ENCODE measurements at places on chromosomes 1 and 21.

- DNase-seq, result no peak
Measured at GRCh38 chr1:230857077-230857476, 11.2 kb downstream of the C1orf198 start.

GRCh38 chr21:33755354-33755753 is 113.1 kb downstream of the ITSN1 start:
- no peak for DNase-seq

- DNase-seq, result no peak
Measured at GRCh38 chr1:201703621-201704438, 125.1 kb upstream of the IPO9 start.

GRCh38 chr1:152034654-152035538 is 1.9 kb downstream of the S100A11 start:
- no peak for DNase-seq

DNA sequence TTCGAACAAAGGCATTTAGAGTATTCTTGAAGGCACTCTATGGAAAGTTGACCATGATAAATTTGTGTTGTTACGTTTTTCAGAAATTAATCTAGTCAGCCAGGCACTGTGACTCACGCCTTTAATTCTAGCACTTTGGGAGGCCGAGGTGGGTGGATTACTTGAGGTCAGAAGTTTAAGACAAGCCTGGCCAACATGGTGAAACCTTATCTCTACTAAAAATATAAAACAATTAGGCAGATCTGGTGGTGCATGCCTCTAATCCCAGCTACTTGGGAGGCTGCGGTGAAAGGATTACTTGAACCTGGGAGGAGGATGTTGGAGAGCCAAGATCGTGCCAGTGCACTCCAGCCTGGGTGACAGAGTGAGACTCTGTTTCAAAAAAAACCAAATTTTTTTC is 130.6 kb upstream of the BRINP3 start:
- no peak for DNase-seq

DNA sequence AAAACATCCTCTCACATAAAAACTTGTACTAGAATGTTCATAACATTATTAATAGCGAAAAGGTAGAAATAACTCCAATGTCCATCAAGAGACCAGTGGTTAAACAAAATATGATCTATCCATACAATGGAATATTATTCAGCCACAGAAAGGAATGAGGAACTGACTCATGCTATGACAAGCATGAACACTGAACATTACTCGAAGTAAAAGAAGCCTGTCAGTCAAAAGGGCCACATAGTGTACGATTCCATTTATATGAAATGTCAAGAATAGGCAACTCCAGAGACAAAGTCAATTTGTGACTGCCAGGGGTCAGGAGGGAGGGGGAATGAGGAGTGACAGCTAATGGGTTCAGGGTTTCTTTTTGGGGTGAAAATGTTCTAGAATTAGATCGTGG is 2.3 kb downstream of the VPS26C start:
- no peak for DNase-seq

GRCh38 chr1:102967786-102968185 is 140.5 kb downstream of the COL11A1 start:
- DNase-seq, result no peak

DNA sequence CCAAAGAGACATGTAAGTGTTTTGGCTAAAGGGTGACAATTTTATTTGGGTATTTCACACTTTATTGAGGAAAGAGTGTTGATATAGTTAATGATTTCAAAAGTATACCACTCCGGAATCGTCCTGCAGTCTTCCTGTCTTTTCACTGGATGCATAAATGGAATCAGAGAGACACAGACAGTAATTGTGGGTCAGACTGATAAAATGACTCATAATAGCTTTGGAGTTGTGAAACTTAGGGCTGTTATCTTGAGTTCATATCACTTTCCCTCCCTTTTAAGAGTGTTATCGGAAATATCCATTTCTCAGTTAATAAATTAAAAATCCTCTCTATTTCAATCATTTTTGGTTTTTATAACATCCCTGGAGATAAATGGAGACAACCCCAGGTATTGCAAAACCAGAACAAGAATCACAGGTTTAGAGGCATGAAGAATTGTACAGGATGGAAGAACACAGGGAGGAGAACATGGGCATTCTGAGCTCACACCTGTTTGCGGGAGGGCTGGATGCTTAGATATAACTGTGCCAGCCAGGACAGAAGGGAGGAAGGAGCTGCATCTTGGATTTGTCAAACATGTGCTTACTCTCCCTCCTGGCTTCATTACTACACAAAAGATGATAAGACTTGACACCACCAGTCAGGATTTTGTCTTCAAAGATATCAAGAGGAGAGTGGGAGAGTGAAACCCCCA is 185.4 kb downstream of the LMO4 start:
- DNase-seq, result no peak

DNA sequence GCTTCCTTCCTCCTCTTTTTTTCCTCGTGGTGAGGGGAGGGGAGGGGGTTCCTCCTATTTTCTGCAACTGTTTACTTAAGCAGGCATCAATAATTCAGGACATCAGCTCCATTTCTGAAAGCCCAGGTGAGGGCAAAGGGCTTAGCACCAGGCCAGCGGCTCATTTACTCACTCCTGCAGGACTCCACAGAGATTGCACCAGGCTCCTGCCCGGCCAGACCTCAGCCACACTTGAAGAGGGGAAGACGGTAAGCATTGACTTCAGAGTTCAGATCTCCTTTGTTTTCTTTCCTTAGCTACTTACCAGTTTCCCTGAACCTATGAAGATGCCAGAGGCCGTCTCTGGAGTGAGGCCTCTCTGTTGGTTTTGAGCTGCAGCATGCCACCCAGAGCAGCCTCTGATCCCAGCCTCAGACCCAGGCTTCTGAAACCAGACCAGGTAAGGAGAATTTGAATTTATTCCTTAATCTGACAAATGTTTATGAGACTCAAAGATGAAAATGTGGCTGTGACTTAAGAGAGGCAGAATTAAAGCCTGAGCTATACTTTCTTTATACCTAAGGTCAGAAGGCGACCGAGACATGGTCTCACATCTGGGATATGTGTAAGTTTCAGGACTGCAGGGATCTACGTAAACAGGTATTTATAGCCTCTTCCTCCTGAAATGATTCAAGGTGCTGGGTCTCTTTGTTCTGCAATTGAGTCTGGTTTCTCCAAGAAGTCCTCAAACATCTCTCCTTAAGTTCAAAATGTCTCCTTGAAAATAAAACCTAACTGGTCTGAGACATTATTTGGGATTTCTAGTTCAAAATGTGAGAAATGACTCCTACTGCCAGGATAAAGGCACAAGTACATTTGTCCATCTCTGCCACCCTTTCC is 272.5 kb upstream of the RUNX1 start:
- DNase-seq, result no peak

- no peak for DNase-seq
Measured at GRCh38 chr1:236018885-236019453, 45.9 kb downstream of the NID1 start.

DNA sequence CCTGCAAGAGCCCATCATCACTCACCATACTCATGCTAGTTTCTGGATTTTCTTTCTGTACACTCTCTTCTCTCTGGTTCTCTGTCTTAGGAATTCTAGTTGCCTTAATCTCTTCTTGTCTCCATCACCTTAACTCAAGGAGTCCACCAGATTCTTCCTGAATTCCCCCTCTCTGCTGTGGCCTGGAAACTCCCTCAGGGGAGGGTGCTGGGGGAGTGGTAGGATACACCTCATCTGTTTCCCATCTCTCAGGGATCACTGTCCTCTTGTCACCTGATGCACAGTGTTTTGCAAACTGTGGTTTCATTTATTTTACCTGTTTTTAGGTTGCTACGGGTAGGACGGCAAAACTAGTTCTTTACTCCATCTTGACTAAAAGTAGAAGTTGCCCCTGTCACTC is 6.6 kb upstream of the GNG12 start:
- DNase-seq, result no peak

GRCh38 chr1:236508593-236509027 is 15.2 kb upstream of the LGALS8 start:
- DNase-seq, result no peak

- DNase-seq, result no peak
Measured at GRCh38 chr1:18603212-18603852, 27.3 kb upstream of the PAX7 start.

DNA sequence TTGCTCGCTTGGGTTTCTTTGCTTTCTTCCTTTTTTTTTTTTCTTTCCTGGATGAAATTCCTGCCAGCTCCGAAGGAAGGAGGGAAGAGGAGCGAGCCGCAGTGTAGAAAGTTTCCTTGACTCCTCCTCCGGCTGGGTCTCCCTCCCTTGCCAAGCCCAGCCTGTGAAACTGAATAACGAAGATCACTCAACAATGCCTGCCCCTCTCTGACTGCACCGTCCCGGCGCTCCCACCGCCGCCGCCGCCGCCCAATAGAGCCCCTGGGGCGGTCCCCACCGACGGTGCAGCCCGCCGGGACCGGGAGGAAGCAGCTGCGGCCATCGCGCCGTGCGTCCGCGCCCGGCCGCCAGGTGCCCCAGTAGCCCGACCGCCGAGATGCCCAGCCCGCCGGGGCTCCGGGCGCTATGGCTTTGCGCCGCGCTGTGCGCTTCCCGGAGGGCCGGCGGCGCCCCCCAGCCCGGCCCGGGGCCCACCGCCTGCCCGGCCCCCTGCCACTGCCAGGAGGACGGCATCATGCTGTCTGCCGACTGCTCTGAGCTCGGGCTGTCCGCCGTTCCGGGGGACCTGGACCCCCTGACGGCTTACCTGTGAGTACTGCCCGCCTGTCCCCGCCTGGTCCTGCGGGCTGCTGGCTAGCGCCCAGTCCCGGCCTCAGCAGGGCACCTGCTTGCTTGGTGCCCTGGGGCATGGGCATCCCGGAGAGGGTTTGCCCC is at the start of gene LGR6:
TSS of gene LGR6 (plus strand) at position 186 of the 714 bp plus-strand sequence. CDS start at position 377, 191 bp downstream.
- no peak for DNase-seq

DNA sequence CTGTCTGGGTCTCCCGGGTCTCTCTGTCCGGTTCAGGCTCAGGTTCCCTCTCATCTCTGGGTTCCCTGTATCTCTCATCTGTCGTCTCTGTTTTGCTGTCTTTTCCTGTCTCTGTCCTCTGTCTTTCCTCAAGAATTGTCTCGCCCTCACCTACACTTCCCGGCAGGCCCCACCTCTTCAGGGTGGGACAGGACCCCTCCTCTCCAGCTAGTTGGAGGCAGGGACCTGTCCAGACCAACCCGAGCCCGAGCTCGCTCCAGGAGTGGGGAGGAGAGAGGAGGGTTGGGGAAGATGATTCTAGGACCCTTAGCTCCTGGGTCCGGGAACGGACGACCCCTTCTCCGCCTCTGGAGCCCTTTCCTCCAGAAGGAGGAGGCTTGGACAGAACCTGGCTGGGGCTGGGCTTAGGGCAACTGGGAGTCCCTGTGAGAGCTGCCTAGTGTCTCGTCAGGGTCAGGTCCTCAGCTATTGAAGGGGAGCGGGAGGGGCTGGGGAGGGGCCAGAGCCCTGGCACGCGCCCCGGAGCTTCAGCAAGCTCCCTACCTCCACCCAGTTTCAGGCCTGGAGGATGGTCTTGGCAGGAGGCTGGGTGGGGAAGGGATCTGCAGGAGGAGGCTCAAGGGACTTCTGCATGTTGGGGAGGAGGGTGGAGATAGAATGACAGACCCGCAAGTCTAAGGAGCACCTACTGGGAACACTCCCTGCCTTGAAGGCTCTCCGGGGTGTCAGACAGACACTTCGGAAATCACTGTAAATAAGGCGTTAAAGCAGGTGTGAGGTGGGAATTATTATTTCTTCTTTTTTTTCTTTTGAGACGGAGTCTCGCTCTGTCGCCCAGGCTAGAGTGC is 26.3 kb upstream of the EPB41 start:
- DNase-seq, result no peak

DNA sequence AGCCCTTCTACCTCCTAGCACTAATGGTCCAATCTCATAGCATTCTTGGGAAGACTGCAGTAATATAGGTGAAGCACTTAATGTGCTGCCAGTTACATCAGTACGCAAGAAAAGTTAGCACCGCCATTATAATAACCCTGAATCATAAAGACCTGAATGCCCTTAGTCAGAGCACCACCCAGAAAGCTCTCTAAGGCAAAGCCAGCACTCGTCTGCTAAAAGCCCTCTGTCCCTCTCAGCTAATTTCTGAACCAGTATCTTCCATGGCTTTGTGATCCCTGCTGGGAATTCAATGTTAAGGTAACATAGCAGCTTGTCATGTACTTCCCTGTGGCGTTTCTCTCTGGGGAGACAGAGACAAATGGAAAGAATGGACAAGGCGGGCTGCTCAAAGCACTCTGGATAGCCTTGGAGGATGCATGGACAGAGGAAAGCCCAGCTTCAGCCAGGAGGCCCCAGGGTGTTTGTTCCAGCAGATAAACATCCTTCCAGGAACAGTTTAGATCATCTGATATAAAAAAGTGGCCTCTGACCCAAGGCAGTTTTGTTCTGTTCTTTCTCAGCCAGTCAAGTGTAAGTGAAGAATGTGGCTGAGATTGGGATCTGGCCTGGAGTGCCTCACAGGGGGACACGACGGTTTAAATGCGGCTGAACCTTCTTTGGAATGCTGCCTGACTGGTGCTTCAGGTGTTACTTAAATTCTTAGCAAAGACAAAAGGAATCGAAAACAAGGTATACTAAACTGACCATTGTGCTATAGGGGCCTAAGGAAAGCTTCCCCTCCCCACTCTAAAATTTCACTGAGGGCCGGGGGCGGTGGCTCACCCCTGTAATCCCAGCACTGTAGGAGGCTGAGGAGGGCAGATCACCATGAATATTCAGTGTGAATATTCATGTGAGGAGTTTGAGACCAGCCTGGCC is 58.1 kb upstream of the VTCN1 start:
- DNase-seq, result no peak

GRCh38 chr21:17848228-17848627 is 29.1 kb upstream of the C21orf91 start:
- peak; percentile 67 for DNase-seq

GRCh38 chr21:31161157-31161556 is 122.9 kb upstream of the KRTAP19-8 start:
- no peak for DNase-seq

DNA sequence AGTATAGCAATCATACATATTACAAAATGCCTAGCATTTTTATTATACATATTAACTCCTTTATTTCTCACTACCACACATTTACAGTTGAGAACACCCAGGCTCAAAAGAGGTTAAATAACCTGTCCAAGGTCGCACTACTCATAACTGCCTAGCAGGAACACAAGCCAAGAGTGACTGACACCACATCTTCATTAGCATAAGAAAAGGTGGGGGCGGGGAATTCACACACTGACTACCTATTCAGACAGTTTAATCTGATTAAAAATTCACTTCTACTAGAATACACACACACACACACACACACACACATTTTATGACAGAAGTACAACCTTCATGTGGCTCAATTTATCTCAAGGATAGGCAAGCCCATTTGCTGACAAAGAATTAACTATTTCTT is 77.8 kb upstream of the CACHD1 start:
- DNase-seq, result no peak

DNA sequence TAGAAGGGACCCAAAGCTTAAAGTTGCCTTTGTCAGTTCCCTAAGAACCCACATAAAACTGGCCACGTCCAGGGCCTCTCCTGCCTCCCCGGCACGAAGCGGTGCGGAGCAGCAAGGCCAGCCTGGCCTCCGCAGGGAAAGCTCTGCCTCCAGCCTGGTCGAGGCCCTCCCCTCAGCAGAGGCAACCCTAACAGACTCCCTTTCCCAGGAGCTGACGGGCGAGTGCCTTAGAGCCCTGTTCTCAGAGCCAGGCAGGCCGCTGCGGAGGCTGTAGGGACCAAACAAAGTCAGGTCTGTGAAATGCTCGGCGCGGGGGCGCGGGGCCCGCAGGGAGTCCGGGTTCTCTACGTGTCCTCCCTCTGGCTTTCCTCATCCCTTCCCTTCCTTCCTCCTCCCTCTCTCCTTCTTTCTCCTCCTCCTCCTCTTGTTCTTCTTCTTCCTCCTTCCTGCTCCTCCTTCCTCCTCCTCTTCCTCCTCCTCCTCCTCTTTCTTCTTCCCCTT is 40.7 kb downstream of the RIPK4 start:
- DNase-seq, result no peak

All from brain pericyte (primary cell).